ENCODE measurements at places on chromosomes 3 and 15.

GRCh38 chr3:124926426-124927101 lies 8.0 kb downstream of the MUC13 start:
- no peak for DNase-seq

DNA sequence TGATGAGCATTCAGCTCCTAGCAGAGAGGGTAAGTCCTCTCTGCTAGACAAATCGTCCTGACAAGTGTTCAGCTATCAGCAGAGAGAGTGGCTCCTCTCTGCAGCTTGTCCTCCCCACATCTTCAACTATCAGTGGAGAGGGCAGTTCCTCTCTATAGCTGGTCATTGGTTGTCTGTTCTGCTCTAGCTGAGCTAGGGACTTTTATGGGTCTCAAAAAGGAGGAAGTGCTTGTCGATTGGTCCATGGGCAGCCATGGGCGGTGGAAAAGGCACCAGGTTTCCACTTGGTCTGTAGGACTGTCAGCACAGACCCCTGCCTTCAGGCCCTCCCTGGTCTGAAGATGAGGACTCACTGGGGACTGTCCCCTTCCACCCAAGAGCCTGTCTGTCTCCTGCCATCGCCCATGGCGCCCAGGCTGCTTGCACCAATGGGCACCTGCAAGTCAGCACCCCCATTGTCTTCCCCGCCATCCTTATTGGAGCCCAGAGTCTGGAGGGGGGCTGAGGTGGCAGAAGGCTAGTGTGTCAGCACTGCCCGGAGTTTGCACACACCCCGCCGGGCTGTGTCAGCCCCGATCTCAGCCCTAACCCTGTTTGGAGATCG lies 264.7 kb downstream of the ZBBX start:
- DNase-seq: no peak

GRCh38 chr15:90885432-90886290 lies 1.4 kb downstream of the FES start:
- DNase-seq: peak; percentile 70

GRCh38 chr3:41190509-41191284 lies 8.6 kb upstream of the CTNNB1 start:
- DNase-seq: no peak

- DNase-seq: no peak
Observed at GRCh38 chr3:2921903-2922302, 188.3 kb downstream of the IL5RA start.

Data from stimulated activated CD8-positive, alpha-beta memory T cell treated with anti-CD3 and anti-CD28 coated beads, Interleukin-15, amount 100 ng/mL, for 1 hour (primary cell).